ENCODE measurements at places on chromosomes 11 and 22.

DNA sequence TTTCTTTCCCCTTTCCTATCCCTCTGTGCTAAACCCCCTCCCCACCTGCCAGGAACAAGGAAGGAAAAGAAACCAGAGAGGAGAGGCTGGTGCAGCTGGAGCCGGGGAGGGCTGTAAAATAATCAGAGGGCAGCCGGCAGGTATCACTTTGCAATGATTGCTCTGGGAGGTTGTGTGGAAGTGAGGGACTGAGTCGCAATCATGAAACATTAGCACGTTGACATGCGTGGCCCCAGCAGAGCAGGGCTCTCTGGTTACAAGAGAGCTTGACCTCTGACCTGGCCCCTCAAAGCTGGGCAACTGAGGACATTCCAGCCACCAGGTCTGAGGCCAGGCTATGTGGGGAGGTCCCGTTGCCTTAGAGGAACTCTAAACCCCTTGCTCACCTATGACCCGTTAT, 170.8 kb upstream of the BDNF start:
- DNase-seq, result no peak

- no peak for DNase-seq
These were observed 56.5 kb upstream of the NAV2 start for GRCh38 chr11:19656140-19656541.

DNA sequence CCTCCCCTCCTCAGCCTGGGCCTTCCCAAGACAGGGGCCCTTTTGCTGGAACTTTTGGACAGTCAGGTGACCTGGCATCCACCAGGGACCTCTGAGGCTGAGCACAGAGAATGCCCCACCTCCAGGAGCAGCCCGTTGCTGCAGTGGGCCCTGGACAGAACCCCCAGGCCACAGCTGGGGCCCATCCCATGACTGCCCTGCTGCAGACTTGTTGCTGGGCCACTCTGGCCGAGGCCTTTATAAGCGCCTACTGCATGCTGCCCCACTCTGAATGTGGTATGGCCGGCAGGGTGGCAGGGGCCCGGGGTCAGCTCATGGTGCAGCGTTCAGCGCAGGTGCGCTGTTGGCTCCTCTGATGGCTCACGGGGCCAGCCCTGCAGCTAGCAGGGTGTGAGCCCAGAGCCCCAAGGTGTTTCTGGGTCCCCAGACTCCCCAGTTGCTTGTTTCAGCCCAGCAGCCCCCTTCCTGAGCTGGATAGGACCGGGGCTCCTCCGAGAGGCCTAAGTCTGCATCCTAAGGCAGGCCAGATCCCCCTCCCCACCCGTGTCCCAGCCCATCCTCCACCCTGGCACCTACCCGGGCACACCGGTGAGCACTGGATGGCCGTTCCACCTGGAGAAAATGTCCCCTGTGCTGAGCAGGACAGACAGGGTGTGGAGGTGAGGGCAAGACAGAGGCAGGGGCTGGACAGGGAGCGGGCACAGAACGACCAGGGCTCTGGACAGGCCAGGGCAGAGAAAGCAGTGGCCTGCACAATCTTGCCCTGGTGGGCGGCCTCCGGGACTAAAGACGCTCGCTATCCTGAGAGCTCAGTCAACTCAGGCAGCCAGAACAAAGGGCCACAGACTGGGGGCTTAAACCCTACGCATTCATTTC, 28.1 kb upstream of the TH start:
- no peak for DNase-seq

DNA sequence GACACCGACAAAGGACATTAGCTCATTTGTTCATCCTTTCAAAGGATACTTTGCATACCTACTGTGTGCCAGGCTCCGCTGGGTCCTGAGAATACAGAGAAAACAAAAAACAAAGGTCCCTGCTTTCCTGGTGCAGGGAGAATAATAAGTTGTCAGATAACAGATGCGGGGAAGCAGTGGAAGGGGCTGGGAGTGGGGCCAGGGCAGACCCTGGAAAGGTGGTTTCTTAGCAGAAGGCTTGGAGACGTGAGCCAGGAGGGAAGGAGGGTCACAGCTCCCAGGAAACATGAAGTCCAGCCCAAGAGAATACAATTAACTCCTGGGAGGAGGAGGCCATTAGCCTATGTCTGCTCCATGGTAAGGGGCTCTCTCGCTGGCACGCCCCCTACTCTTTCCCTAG, 9.8 kb upstream of the ANO1 start:
- DNase-seq, result no peak

DNA sequence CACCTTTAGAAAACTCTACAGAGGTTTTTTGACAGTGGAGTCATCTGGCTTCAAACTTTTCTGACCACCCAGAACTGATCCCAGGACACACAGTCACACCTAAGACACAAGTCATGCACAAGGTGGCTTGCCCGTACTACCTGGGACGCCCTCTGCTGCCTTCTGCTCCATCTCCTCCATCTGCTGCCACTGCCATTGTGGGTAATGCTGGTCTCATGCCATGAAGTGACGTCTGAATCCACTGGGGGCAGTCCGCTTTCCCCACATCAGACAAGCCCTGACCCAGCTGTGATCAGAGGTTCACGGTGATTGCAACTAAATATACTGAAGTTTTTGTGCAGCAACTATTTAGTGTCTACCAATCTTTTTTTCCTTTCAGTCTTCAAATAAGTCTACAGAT, 5.4 kb upstream of the NDUFS8 start:
- no peak for DNase-seq

- DNase-seq, result no peak
These were observed at the start of gene TYR for GRCh38 chr11:89177691-89178231. TSS of gene TYR (plus strand) at chr11:89177875. CDS start at chr11:89177954, 79 bp downstream.

GRCh38 chr22:30634471-30635233, 929 bp upstream of the SLC35E4 start:
- peak; percentile 83 for DNase-seq

GRCh38 chr11:8712506-8712905, 29.9 kb downstream of the RPL27A start:
- DNase-seq, result no peak

DNA sequence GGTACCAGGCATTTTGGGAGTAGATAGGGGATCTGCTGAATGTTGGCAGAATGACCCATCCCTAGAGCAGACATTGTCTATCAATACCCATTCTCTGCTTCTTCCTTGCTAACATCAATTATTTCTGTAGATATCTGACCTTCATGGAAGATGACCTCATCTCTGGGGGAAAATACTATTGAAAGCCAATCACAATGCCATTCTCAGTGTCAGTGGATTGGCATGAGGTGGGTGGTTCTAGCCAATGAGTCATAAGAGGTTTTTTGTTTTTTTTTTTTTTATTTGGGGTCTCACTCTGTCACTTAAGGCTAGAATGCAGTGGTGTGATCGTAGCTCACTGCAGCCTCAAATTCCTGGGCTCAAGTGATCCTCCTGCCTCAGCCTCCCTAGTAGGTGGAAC, 42.5 kb downstream of the SNX19 start:
- no peak for DNase-seq

GRCh38 chr11:78652843-78653239, 78.2 kb upstream of the NARS2 start:
- no peak for DNase-seq

- DNase-seq, result no peak
These were observed 251.7 kb downstream of the GRM5 start for GRCh38 chr11:88814076-88814475.

- DNase-seq, result peak; percentile 77
These were observed 1.2 kb upstream of the TYMP start for GRCh38 chr22:50530877-50531545.

- DNase-seq, result no peak
These were observed 14.3 kb upstream of the EED start for GRCh38 chr11:86230179-86230804.

- DNase-seq, result no peak
These were observed 331.4 kb downstream of the DLG2 start for GRCh38 chr11:85295694-85296271.

DNA sequence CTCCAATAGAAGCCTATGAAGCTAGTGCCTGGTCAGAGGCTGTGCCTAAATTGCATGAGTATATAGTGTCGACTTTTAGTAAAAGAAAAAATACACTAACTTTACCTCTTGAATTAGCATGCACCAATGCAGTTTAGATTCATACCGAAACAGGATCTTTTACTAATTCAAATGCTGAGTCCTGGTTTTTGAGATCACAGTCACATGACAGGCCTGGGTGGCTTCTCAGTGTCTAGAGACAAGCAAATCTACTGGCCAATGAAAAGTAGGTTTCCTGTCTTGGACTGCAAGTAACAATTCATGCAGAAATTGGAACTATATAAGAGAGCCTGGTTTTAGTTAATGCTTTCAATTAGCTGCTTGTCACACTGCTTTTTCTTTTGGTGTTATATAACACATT, 7.2 kb downstream of the ARHGEF12 start:
- DNase-seq, result no peak

DNA sequence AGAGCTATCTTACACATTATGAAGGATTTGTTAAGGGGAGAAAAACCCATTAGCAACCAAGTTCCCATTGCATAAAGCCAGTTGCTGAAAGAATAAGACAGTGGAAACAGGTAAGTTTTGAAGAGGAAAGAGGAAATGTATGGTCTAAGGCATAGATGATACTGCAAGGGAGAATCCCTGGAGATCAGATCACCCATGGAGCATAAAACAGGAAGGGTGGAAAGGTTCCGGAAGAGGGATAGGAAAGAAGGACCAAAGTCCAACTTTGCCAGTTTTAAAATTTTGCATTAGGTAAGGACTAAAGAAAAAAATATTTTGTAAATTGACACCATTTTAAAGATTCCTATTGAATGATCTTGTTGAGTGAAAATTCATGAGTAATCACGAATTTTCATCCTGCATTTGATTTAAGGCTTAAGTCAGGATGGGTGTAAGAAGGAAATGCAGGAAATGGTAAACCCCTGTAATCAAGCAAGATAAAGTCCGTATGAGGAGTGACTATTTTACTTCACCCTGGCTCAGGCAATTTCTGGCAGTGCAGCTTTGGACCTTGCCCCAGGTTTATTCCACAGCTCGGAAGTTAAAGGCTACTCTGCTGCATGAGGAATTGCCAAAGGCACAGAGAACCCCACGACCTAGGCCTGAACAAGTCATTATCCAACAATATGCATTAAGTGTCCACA, 70.9 kb downstream of the CCDC34 start:
- DNase-seq, result no peak
